Cerebellar nuclear complex (tissue), 1 donor: ENCODE measurements at places on chromosomes 1 and 21.

- no peak for DNase-seq
These were observed 37.8 kb downstream of the CDCP2 start for GRCh38 chr1:54114955-54115354.

GRCh38 chr1:53948291-53948690, 2.1 kb downstream of the LRRC42 start:
- no peak for DNase-seq

DNA sequence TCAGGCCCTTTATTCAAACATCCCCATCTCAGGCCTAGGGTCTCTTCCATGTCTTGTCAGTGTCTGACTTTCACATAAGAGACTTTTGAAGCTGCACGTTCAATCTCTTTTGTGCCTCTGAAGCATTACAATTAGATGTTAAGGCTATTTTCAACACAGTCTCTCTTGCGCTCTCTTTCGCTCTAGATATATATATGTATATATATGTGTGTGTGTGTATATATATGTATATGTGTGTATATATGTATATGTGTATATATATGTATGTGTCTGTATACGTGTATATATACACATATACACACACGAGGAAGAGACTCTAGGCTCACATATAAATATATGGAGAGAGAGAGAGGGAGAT, 162.5 kb upstream of the RNPC3 start:
- DNase-seq = no peak

DNA sequence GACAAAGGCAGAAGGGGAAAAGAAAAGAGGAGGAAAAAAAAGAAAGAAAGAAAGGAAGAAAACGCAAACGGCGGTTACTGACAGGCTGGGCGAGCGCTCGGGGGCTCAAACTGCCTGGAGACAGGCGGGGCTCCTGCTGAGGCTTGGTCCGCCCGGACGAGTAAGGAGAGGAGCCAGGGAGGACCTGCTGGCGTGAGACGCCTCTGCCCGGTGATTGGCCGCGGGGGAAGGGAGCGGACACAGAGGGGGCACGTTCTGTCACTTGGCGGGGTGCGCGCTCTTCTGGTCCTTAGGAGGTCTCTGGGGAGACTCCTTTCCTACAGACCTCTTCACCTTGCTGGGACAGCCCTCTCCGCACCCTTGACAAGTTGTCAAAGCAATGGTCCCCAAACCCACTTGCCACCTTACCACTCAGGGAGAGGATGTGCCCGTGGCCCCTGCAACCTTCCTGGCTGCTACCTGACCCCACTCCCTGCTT, 791 bp upstream of the PIK3R3 start:
- no peak for DNase-seq

DNA sequence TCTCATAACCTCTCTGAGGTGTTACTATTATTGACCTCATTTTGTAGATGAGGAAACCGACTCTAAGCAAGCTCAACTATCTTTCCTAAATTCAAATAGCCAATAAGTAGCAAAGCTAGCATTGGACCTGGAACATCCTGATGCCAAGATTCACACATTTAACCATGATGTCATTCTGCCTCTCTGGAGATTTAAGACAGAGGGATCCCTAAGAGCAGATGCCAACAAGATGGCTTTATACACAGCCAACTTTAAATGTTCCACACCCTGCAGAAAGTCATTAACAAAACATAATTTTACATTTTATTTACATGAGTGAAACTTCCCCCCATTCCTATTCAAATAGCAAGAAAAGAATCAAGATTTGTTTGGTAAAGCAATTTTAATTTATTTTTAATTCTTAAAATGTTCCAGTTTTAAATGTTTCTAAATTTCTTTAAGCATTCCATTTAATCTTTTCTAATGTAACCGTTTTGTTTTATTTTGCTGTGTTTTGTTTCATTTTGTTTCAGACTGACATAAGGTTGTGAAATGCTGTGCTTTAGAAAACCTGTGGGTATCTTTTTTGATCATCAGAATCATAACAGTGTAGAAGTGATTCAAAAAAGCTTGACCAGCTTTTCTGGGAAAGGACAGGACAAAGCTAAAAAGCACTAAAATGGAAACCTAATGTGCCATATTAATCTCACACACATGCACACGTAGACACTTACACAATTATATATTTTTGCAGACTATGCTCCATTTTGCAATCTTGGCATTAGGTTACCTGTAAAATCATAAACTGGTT, 7.6 kb upstream of the VAV3 start:
- no peak for DNase-seq
